Common myeloid progenitor, CD34-positive (primary cell): ENCODE measurements at places on chromosomes 6 and 20.

DNA sequence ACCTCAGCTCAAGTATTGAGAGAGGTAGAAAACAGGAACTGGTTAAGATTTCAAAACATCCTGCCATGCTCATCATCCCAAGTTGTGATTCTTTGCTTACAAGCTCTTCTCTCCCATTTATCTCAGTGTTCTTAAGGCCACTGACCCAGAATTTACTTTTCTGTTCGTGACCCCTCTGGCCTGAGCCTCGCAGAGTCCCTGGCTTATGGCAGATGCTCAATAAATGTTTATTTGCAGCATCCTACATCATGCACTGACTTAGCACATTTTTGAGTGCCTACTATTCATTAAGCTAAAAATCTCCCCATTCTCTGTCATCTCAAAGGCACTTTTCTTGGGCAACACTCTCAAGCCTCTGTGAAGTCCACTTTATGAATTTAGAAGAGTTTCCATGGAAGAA is 33.4 kb upstream of the MC3R start:
- DNase-seq, result no peak

GRCh38 chr6:10355115-10355702 is 59.7 kb downstream of the TFAP2A start:
- DNase-seq, result no peak

DNA sequence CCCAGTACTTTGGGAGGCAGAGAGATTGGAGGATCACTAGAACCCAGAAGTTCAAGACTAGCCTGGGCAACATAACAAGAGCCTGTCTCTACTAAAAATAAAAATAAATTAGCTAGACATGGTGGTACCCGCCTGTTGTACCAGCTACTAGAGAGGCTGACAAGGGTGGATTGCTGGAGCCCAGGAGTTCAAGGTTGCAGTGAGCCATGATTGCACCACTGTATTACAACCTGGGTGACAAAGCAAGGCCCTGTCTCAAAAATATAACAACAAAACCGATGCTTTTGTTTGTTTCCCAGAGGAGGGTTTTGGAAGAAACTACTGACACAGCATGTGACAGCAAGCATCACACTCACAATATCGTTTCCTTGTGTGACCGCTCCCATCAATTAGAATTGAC is 119.6 kb downstream of the TSHZ2 start:
- no peak for DNase-seq

GRCh38 chr6:124512431-124512830 is 449.8 kb upstream of the RNF217 start:
- DNase-seq, result no peak

DNA sequence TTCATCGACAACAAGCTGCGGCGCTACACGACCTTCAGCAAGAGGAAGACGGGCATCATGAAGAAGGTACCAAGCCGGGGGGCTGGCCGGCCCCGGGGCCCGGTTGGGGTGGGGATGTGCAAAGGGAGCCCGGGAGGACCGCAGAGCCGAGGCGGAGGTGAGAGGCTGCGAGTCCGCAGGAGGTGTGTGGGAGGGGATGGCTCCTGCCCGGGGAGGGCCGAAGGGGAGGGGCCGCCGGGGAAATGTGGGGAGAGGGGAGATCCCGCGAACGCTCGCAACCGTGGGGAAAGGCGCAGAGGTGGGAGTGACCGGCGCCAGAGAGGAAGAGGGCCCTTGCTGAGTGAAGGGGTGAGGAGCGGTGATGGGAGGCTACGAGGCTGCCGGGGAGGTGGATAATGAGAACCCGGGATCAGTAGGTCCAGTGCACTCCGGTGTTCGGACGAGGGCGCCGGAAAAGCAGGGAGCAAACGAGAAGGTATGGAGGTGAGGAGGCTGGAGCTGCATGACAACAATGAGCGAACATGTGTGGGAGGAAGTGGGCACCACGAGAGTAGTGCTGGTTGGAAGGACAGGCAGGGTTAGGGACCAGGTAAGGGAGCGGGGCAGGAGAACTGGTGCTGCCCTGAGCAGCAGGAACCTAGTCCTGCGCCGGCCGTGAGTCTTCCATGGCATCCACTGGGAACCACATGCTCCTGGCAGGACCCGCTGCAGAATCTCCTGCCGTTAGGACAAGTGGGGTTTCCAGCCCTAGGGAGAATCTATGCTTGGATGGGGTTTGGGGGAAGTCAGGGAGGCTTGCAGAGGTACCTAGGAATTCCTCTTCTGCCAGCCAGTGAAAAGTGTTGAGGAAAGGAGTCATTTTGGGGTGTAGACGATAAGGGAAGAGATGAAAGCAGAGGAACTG is 1.3 kb downstream of the SRF start:
- no peak for DNase-seq

DNA sequence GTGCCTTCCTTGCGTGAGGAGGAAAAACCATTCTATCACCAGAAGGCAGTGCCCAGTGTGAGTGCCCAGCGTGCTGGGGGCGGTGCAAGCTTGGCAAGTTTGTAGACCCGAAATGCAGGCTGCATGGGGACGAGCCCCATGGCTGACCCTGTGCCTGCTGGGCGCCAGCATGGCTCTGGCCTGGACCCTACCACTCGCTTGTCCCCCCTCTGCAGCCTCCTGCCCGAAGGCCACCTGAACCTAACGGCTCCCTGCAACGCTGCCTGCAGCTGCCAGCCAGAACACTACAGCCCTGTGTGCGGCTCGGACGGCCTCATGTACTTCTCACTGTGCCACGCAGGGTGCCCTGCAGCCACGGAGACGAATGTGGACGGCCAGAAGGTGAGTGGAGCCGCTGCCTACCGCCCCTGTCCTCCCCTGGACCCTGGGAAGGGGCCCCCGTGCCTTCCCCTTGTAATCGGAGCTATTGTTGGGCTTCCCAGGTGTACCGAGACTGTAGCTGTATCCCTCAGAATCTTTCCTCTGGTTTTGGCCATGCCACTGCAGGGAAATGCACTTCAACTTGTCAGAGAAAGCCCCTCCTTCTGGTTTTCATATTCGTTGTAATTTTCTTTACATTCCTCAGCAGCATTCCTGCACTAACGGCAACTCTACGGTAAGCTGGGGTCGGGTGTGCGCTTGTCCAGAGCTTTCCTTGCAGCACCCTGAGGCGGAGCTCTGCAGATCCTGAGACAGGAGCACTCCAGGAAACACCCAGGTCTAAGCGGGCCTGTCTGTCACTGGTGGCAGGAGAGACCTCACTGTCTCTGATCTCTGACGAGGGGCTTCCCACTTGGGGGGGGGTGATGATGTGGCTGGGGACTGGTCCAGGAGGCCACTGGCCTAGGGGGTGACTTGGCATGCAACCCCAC is 25.5 kb downstream of the SLCO4A1 start:
- DNase-seq, result no peak

- no peak for DNase-seq
Observed at GRCh38 chr20:58019850-58020625, 208.4 kb downstream of the ANKRD60 start.

DNA sequence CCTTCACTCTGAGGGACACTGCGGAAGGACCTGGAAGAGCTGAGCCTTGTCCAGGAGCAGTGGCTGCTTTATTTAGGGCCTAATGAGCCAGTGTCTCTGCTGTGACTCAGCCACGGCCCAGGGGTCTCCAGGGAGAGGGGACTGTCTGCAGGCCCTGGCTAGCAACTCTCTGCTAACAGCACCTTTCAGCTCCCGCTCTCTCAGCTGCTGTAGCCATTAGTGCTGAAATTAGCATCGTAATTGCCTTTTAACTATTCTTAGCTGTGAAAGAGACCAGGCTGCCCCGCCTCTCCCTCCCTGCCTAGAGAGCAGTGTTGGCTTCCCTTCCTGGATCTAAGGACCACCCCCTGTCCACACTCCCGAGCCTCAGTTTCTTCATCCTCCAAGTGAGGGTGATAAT is 53.1 kb upstream of the SLC32A1 start:
- DNase-seq, result no peak

- no peak for DNase-seq
Observed at GRCh38 chr6:70985156-70985555, 28.3 kb upstream of the B3GAT2 start.

GRCh38 chr6:150302520-150303176 is 66.2 kb upstream of the IYD start:
- no peak for DNase-seq

DNA sequence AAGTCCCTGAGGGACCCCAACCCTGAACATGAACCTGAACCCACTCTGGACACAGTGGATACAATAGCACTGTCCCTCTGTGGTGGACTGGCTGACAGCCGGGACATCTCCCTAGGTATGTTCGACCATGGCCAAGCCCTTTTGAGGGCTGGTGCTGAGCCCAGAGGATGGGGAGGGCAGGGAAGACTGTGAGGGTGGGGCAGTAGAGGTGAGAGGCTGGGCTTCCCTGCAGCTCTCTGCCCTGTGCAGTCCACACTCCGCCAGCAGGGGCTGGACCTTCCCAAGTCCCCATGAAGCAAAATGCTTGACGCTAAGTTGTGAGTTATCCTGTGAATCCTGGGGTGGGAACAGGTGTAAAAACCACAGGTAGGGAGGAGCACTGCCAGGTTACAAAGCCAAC is 11.5 kb downstream of the LPIN3 start:
- no peak for DNase-seq
